ENCODE measurements at places on chromosomes 5 and 9.

DNA sequence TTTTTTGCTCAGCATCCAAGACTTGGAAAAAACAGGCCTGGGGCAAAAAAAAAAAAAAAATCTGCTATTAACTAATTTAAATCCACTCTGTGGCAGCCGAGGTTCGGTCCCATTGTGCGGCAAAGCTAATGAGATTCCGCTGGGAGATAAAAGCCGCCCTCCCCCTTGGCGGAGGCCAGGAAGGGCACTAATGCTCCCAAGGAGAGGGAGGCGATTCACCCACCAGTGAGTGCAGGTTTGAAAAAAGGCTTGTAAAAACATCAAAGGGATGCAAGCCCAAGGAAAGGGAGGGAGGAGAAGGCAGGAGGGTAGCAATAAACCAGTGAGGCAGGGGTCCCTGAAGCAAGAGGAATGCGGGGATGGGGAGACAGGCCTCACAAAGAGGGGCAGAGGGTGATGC, 129.5 kb upstream of the RAPGEF1 start:
- no peak for DNase-seq

GRCh38 chr9:2955575-2955974, 111.7 kb upstream of the PUM3 start:
- DNase-seq: no peak

DNA sequence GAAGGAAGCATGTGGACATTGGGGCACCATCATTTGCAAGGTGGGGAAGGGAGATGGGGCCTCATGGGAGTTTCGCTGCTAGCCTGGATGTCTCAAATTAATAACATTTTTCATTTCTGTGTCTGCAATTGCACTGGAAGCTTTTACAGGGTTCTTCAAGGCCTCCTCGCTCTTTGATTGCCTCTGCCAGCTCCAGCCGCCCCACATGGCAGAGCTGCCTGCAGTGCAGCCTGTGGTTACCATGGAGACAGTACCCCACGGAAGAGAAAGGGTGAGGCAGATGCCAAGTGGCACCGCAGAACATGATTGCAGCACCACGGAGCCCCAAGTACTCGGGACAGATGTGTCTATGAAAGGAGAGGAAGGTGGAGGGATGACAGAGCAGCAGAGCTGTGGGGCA, 25.4 kb downstream of the CTNND2 start:
- no peak for DNase-seq

- DNase-seq: no peak
Observed at GRCh38 chr9:13607481-13608441, 328.3 kb upstream of the MPDZ start.

DNA sequence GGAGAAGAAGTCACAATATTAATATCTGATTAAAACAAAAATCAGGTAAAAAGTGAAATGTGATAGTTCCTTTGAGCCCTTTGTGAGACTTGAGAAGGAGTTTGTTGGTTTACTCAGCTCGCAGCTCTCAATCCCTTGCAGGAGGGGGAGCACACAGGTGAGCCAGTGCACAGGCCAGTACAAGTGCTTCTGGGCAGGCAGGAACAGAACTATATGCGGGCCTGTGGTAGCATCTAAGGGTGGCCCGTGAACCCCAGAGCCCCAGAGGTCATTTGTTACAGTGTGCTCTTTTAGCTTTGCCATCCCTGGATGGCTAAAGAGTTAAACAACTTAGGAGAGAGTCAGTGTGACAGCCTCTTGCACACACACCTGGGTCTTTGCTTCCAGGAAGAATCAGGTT, 215.3 kb upstream of the EDIL3 start:
- no peak for DNase-seq

GRCh38 chr9:114856215-114856941, 50.5 kb upstream of the TNFSF15 start:
- no peak for DNase-seq

DNA sequence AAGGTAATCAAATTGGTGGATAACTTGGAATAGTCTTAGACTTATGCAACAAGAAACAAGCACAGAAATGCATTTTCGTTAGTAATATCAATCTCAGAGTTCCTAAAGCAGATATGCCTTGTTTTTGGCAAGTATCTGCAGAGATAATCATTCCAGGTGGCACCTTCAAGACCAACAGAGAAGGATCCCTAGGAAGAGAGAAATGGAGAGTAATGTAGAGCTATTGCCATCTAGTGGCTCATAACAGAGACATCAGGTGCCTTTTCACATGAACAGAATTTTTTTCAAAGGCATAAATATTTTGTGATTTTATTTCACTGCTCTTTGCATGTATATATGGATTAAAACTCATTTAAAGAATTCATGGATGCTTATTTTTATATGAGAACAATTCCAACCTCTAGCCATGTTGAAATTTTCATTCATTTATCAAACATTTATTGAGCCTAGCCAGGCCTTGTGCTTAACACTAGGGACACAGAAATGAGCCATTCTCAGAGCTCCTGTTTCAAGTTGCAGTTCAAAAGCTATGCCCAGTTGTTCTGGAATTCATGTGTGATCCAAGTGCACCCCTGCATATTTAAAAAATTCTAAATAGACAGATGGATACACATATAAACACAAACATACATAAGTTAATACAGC, 117.5 kb upstream of the OR13F1 start:
- no peak for DNase-seq

DNA sequence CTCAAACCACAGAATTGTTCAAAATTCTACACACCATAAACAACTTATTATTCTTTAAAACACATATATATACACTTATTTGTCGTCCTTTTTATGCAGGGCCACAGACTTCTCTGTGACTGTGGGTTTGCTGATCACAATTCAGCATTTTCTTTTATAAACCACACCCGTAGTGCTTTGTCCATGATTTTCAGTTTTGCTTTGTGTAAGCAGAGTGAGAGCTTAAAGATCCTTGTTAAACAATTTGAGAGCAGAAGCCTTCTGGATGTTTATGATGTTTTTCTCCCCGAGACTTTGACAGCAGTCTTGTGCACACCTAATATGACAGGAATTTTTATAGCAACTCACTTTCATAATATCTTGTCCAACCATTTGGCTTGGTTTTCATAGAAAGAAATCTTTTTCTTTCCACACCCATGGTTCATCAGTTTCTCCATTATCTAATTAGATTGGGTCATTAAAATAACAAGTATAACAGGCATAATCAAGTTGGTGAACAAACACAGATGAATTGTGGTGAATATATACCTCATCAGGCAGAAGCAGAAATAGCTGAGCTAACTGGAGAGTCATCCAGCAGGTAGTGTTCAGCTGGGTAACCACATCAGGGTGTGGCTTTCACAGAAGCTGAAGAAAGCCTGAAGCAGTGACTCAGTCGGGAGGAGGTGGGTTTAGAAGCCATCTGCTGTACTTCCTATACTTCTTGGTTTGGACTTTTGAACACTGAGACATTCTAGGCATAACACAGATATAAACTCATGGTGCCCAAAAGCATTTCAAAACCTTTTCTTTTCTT, 232.8 kb downstream of the DOCK8 start:
- DNase-seq: peak; percentile 33

- DNase-seq: no peak
Observed at GRCh38 chr5:173798127-173798810, 89.9 kb upstream of the CPEB4 start.

DNA sequence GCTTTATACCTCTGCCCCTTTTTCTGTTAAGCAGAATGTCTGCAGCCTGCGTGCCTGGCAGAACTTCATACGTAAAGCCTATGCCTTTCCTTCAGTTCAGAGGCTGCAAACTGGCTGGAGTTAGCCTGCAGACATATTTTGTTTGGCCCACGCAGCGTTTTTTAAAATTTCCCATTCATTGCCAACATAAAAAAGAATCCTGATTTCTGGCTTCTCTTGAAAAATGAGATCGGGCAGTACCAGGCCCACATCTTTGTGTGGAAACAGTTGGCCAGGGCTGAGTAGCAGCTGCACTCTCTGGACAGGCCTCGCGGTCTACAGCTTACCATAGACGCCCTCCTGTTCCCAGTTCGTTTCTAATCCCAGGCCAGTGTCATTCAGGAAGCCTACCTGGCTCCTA, 104.4 kb downstream of the SMARCA2 start:
- no peak for DNase-seq

DNA sequence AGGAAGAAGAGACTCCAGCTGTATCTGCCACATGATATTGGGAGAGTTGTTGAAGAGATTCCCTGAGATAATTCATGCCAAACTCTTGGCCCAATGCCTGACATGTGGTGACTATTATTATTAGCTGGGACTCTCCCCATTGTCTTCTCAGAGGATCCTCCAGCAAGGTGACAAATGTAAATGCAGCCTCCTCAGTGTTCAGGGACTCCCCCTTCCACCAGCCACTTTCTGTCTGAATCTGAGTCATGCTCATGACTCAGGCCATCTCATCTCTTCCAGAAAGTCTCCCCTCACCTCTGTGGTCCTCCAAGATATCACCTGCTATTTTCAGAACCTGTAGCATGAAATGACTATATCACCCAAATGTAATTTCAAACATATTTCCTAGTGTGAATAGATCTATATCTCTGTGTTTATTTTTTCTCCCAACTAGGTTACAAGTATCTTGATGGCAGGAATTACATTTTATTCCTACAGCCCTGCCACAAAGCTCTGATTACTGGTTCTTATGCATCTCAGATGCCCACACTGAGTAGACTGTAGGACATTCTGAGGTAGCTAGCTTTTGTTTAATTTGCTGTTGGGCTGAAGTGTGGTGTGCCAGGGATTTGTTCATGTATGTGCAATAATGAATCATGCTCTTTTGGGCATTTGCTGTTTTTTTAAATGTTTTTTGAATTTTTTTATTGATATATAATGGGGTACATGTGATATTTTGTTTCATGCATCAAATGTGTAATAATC, 126.6 kb upstream of the IL12B start:
- DNase-seq: peak; percentile 83

DNA sequence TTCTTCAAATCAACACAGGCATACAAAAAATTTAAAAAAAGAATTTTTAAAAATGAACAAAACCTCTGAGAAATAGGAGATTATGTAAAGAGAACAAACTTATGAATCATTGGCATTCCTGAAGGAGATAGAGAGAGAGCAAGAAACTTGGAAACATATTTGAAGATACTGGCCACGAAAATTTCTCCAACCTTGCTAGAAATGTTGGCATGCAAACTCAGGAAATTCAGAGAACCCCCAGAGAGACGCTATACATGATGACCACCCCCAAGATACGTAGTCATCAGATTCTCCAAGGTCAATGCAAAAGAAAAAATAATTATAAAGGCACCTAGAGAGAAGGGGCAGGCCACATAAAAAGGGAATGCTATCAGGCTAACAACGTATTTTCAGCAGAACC, 472.5 kb downstream of the MTRR start:
- no peak for DNase-seq

DNA sequence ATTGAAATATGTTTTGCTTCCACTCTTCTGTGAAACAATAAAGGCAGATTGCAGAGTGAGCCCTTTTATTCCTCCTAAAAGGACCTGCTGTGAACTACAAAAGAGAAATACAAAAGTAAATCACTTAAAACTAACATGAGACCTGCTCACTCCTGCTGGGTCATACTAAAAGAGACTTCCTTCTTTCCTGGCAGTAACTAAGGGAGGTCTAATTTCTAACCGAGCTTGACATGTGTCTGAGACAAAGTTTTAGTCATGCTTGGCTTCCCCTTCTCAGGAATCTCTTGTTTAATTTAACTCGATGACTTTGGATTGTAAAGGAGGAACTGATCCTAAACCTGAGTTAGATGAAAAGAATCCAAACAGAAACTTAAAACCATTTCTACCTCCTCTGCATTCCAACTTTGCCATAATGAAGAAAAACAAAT, 86.4 kb upstream of the CDH6 start:
- DNase-seq: no peak

Measured in stimulated activated effector memory CD8-positive, alpha-beta T cell treated with anti-CD3 and anti-CD28 coated beads, Interleukin-12 subunit alpha, Interleukin-12 subunit beta, amount 100 ng/mL, for 72 hours (primary cell).